ENCODE measurements at places on chromosomes 11 and 22.
A peak's percentile ranks its signal among the peaks of the same experiment; 100 is the strongest.

DNA sequence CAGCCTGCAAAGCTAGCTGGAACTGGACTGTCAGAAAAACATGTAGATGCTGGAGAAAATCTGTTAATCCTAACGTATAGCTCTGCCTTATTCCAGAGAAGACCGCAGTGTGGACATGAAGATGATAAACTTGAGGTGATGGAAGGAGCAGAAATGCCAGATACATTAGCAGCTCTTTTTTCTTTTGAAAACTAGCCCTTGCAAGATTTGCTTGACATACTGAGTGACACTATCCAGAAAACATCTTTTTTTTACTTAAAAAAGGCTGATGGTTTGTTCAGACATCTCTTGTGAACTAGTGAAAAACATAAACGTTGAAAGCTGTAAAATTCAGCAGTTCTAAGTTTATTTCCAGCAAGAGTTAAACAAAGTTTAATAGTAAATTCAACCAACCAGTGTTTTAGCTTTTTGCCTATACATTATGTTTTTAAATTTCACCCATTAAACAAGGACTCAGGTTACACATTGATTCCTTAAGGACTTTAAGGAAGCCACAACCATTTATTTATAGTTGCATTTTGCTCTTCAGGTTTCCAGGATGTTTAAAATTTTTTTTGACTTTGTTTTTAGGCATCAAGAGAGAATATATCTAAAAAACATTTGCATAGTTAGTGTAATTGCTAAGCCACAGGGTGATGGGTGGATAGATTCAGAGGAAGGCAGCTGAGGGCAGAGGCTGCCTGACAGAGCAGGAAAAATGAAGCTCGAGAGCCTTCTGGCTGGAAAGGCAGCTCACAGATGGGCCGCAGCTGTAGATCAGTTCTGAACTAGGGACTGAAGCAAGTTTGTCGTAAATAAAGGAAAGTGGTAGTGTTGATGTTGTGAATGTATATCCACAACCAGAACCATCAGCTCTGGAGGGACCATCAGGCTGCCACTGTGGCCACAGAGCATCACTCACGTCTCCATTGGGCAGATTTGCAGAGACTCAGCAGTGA is 9.5 kb downstream of the SNAP29 start:
- DNase-seq = no peak

DNA sequence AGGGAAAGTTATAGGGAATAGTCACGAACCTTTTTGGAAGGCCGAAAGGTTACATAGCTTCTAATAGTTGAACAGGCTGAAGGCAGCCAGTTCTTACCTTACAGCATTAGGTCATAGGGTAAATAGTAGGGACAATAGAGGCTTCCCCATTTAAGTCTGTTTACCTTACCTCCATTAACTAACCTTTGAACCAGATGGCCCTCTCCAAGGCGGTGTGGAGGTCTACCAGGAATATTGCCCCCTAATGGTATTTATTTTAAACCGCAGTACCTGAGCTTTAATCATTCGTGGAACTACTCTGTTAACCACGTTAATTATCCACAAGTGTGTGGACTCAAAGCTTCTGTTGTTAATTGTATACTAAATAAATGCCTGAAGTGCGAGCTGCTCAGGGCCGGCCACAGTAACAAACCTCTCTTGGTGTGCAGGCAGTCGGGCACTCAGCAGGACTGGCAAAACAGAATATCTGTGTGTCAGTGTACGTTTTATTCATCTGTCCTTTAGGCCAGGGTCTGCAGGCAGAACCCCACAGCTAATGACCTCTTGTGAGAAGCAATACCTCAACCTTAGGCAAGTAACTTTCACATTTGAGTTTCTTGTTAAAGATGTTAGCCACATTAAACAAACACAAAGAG is 81.7 kb downstream of the PRCP start:
- DNase-seq = no peak

DNA sequence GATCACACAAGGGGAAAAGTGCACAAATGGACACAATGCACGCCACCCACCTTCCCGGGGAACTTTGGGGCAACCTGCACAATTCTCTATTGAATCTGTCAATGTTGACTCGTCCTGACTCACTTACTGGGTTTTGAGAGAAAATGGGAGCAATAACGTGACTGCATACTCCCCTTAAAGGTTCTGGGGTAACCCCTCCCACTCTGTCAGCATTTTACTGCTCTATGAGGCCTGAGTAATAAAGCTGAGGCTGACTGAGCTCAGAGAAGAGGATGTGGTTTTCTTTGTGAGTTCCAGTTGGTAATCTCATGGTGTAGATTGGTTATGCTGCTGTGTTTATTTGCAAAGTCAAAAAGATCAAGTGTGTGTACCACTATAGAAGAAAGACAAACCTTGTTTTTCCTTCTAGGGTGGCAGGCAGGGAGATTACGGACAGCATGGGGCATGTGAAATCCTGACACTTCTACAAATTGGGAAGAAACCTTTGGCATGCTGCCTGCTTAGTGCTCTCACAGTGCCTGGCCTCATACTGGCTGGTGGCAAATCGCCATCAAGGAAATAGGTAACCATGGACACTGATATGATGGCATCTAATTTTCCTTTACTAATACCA is 16.1 kb upstream of the APOA1 start:
- DNase-seq = peak; percentile 88

- DNase-seq = no peak
These were observed 8.3 kb downstream of the C11orf86 start for GRCh38 chr11:66983275-66983924.

DNA sequence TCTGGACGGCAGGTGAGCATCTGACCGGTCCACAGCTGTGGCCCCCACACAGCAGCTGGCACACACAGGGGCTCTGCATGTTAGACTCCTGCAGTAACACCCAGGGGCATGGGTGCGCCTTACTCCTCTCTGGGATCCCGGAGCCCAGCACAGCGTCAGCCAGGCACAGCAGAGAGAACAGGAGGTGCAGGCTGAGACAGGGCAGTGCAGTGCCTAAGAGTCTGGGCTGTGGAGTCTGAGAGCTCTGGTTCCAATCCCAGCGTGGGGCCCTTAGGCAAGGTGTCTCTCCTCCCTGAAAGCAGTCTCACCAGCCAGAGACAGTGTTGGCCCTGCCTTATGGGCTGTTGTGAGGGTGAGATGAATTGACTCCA is 2.3 kb downstream of the NUDT8 start:
- DNase-seq = no peak

DNA sequence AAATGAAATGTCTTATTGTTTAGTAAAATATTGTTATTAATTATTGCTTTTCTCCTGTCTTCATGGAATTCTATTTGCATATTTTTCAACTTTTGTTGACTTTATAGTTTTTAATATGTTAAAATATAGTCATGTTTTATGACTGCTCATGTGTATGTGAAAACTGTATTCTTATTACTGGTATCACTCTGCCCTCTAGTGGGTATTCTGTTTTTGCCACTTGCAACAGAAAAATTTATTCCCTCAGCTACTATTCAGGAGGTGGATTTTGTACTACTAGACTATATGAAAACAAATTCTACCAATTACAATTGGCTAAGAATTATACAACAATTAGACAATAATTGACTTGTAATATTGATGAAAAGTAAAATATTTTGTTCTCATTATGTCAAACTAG is 45.0 kb downstream of the OR4C6 start:
- DNase-seq = peak; percentile 28

- no peak for DNase-seq
These were observed 312.8 kb downstream of the OPCML start for GRCh38 chr11:133219543-133219942.

DNA sequence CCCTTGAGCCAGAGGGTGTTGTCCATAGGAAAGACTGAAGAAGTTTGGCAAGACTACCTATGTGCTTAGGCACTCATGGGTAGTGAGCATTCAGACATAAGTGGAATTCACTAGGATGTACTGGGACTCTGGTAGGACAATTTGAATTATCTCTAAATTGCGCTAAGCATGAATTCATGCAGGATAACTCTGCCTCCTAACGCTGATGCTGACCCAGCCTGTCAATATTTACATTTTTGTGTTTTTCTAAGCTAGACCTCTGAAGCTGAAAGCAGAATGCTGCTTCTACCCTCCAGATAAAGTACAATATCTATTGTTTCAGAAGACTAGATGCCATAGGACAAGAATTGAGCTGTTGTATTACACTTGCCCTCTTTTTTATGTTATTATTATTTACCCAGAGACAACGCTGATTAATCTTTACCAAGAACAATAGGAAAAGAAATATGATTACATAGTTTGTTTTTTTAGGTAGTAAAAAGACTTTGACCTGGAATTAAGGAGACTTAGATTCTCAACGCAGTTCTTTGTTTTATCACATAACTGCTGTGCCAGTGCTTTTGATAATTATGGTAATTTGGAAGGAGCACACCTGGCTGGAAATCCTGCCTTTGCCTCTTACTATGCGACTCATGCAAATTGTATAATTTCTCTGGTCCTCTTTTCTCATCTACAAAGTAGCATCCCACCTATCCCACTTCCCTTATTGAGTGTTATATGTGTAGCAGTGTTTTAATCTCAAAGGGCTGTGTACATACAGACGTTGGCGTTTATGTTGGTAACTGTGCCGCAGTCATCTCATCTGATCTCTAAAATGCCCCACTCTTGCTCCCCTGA is 21.2 kb upstream of the GRAMD1B start:
- DNase-seq = no peak

GRCh38 chr22:49242480-49242879 is 585.2 kb downstream of the BRD1 start:
- no peak for DNase-seq
